ENCODE measurements at places on chromosomes 16 and 17.
A peak's percentile ranks its signal among the peaks of the same experiment; 100 is the strongest.

GRCh38 chr16:69055008-69055407, 50.4 kb upstream of the HAS3 start:
- no peak for DNase-seq

GRCh38 chr17:47810200-47810821, 11.3 kb downstream of the OSBPL7 start:
- DNase-seq = peak; percentile 32

GRCh38 chr17:44210342-44211192, 8.9 kb downstream of the UBTF start:
- DNase-seq = peak; percentile 93

- no peak for DNase-seq
These were observed 627.8 kb downstream of the KCNJ2 start for GRCh38 chr17:70797166-70797565.

DNA sequence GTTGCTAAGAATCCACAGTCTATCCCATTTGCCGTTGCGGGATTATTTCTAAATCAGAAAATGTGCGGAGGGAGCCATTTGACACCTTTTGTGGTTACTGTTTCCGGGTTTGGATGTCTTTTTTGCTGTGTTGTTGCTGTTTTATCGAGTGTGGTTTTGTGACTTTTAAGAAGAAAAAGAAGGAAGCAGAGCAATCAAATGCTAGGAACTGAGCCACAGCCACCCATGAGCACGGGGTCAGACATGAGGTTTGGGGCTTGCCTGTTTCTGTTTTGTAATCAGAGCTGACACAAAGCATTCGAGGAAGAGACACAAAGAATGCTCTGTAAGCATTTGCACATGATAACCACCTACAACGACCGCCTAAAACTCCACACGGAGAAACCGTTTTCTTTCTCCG, 53.1 kb upstream of the CHMP6 start:
- peak; percentile 31 for DNase-seq

DNA sequence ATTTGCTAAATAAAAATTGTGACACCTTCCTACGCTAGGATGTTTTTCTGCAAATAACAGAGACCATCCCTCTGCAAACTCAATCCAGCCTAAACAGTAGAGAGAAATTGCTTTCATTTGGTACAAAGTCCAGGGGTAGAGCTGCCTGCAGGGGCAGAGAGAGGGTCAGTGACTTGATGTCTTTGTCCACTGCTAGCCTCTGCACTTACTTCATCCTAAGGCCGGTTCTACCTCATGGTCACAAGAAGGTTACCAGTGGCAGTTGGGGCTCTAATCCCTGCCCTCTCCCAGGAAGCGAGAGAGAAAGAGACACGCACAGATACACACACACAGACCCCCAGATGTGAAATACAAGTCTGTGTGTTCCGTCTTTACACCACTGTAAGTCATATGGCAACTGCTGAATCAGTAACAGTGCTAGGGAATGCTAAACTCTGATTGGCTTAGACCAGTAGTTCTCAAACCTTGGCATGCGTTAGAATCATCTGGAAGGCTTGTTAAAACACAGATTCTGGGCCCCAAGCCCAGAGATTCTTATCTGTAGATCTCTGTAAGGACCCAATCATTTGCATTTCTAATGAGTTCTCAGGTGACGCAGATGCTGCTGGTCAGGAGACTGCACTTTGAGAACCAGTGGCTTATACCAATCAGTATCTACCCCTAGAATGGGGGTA, 13.1 kb upstream of the LPCAT2 start:
- DNase-seq = no peak
